ENCODE measurements at places on chromosomes 2 and 18.
A peak's percentile ranks its signal among the peaks of the same experiment; 100 is the strongest.

DNA sequence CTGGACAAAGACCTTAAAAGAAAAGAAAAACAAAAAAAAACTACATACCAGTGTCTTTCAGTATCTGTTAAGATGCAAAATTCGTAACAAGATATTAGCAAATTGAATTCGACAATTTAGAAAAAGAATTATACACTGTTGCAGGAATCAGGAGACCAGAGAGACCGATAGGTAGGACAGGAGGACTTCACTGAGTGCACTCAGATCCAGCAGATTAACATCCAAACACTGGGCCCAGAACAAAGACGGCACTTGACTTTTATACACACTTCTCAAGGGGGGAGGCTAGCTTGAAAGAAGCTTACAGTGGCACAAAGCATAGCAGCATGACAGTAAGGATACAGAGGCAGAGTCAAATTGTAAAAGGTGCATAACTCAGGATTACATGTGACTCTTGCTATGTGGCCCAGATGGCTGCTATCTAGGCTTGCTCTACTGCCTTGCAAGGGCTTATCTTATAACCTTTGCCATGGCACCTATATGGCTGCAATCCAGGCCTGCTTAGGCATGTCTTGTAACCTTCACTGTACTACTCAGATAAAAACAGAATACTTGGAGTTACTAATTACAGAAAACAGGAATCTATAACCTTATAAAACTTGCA is 507.3 kb upstream of the LRRTM4 start:
- no peak for DNase-seq

- DNase-seq, result no peak
These were observed 444.0 kb upstream of the LRRTM1 start for GRCh38 chr2:80748592-80748991.

DNA sequence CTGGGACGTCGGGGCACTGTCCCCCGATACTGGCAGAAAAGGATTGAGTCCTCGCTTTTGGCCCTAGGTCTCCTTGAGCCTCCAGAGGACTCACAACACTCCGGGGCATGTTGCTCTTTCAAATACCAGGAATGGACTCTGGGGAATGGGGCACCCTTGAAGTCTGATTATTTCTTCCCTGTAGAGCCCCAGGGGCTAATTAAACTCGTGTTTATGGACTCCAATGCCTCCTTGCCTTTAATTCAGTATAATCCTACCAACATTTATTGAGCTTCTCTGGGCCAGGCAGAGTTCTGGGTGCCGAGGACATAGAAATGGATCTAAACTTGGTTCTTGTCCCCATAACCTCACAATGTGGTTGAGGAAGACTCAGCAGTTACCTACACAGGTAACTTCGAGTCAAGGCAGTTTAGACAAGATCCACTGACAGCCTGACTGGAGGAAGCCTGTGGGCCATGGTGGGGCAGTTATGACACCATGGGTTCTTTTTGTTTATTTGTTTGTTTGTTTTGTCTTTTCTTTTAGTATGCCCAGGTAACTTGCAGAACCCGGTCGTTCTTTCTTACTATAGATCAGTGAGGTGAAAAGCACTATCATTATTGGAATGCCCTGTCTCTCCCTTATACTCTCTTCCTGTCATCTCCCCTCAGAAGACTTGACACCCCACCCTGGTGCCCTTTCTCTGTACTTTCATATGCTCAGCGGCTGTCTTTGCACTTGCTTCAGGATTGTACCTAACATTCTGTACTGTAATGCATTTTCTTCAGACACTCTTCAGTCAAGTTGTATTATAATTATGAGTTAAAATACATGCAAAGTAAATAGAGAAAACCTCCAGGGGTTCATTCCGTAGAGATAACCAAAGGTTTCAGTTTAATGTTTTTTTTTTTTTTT is 3.2 kb downstream of the CFLAR start:
- peak; percentile 28 for DNase-seq

DNA sequence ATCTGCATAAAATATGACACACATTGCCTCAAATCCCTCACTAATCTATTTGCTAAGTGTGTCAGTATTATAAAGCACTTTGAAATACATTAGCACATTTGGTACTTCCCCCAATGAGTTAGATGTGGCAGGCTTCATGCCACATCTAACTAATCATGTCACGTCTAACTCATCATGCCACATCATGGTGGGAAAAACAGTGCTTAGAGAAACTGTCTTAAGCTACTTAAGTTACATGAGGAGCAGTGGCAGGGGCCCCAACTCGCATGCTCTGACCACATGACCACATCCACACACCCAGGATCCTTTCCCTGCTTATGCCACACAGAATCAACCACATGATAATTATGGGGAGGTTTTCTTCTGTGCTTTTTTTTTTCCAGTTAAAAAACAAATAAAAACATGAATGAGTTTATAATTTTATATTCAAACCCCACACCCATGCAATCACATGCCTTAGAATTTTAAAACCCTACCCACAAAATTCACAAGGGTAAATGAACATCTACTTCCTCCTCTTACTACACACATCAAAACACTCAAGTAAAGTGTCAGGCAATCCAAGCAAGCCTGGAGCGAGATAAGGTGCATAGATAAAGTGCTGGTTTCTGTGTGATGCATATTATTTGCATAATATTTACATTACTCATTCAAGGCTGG is 1.6 kb downstream of the ABCA12 start:
- no peak for DNase-seq

DNA sequence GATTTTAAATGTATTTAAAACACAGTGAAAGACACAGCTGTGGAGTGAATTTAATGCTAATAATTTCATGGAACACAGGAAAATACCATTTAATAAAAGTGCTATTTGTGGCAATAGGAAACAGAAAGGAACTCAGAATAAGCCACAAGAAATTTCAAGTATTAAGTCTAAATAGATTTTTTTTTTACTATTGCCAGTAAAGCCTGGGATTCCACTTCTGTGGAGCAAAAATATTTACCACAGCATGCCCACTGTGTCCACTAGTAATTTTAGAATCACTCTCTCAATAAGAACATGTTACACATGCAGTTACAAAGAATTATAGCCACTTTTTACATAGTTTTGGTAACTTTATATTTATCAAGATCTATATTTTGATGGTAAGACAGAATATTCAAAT is 17.2 kb downstream of the KCTD18 start:
- no peak for DNase-seq

- no peak for DNase-seq
These were observed 755.7 kb upstream of the SLC8A1 start for GRCh38 chr2:41207578-41207977.

GRCh38 chr18:54873884-54874255 is 45.6 kb downstream of the RAB27B start:
- no peak for DNase-seq

DNA sequence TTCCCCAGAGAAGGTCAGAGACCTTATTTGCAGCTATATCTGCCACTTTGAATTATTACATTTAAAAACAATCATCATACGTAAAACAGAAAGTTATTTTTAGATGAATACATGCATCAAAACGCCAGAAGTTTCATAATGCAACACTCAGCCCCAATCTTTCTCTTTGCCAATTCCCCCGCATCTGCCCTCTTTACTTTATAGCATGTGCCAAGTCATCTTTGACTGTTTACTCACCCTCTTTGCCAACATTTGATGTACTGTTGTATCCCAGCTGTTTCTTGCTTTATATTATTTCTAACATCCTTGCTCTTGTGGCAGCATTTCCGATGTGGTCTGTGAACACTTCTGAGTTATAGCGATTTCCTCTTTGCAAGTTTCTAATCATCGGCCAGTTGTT is 86.2 kb downstream of the CRIM1 start:
- no peak for DNase-seq

DNA sequence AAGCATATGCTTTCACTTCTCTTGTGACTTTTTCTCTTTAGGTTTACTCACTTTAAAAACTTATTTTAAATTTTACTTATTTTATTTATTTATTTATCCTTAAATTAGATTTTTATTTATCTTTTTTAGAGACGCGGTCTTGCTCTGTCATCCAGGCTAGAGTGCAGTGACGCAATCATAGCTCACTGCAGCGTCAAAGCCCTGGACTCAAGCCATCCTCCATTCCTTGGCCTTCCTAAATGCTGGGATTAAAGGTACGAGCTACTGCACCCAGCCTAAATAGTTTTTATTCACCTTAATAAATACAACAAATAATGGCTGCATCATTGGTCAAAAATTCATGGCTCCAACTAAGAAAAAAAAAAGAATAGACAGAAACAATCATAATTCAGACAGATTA is 415.7 kb upstream of the FIGN start:
- DNase-seq, result no peak

- no peak for DNase-seq
These were observed 6.4 kb downstream of the TNS1 start for GRCh38 chr2:217996361-217996760.

DNA sequence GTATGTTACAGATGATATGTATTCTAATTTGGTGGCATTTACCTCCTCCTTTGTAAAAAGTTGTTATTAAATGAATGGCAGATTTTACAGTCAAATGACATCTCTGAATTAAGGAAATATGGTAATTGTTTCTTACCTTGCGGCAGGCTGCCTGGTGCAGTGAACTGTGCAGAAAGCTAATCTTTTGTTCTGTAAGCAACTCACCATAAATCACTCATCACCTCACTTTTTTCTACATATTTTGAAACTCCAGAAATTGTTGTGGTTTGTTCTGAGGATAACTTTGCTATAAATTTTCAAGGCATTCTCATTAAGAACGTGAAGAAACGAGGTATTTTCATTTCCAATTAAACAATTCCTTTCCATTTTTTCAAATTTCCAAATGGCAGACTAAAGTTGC is 52.7 kb downstream of the ST6GAL2 start:
- no peak for DNase-seq

- DNase-seq, result no peak
These were observed 130.3 kb downstream of the ARHGAP28 start for GRCh38 chr18:6859676-6860422.

DNA sequence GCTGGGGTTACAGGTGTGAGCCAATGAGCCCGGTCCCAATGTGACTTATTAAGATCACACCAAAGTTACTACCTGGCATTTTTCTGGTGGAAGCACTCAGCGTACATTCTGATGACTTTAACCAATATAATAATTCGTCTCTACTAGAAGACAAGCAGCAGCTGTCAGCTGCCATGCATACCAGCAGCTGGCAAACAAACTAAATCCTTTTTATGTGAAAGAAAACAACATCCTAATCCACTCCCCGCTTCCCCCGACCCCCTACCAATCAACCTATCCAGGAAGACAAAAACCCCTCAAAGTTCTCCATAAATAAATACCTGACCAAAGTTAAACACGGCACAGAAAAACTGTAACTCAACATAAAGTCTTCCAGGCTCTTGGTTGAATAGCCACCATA is 42.1 kb downstream of the GPR155 start:
- no peak for DNase-seq

- no peak for DNase-seq
These were observed 122.3 kb upstream of the KYNU start for GRCh38 chr2:142755191-142755590.

Measured in CD4-positive, alpha-beta T cell treated with Interleukin-4 for 1 hour (primary cell).